ENCODE measurements at places on chromosomes 3 and 15.

DNA sequence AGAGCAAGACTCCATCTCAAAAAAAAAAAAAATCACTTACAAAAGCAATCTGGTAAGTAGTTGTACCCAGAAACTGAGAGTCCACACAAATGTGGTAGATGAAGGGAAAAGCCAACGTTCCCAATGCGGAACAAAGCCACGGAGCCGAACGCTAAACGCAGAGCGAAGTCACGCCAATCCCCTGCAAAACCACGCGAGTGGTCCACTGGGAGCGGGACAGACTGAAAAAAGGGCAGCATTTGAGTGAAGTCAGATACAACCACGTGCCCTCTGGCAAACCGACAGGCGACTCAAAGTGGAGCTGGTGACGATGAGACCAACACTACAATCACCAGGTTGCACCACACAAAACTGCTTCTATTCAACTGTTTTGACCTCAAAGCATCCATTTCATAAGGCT, 246.1 kb upstream of the LYSMD4 start:
- no peak for DNase-seq

DNA sequence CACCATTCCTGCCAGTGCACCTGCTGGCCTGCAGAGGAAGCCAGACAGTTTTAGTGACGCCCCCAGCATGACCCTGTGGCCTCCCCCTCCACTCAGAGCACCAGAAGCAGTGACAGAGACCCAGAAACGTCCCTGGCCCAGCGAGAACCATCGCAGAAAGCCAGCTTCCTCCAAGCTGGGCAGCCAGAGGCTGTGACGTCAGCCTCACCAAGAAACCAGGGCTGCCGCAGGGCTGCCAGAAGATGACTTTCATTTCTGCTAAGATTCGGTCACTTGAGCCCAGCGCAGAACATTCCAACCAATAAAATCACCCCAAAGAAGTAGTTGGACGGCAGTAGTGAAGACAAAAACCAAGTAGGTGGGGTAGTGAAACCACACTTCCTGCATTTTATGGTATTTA, 29.6 kb upstream of the RPL32 start:
- no peak for DNase-seq

DNA sequence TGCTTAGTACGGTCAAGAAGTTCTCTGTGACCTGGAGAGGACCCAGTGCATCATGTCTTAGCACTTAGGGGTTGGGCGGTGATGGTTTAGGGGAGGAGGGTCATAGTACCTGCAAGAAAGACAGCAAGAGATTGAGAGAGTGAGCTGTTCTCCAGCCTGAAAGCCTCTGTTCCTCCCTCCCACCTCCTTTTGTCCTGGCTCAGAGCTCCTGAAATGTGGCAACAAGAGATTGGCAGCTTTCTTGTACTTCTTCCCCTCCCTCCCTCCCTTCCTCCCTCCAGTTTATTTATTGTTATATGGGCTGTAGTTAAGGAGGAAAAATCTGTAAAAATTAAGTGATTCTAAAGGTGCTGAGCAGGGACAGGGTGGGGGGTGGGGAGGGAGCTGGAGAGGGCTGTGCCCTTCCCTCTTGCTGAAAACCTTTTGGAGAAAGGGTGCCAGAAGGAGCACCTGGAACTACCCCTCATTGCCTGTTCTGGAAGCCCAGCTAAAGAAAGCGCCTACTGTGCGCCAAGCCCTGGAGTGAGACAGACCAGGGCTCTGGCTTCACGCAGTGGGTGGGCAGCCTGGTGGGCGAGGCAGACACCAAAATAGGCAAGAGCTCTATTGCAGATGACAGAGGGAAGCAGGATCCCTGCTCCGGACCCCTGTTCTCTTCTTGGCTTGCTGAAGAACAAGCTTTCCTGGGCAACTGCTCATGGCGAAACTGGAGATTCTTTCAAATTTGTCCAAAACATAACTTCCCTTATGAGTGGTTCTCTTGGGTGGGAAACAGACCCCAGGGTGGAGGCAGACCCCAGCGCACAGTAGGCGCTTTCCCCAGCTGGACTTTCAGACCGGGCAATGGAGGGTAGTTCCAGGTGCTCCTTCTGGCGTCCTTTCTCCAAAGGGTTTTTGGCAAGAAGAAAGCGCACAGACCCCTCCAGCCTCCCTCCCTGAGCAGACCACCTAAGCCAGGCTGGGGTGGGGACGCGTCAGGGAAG, 35.6 kb downstream of the LINGO1 start:
- DNase-seq, result no peak

DNA sequence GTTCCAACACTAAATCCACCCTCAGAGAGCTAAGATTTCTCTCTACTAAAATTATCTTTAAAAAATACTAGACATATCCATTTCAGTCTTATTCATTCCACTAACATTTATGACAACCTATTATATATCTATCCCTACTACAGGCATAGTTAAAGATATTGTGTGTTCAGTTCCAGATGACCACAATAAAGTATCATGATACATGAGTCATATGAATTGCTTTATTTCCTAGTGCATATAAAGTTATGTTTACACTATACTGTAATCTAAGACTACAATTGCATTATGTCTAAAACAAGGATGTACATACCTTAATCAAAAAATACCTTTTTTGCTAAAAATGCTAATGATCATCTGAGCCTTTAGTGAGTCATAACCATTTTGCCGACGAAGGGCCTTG, 19.4 kb downstream of the SHOX2 start:
- no peak for DNase-seq

GRCh38 chr3:122081543-122082247, 26.5 kb downstream of the CD86 start:
- DNase-seq, result no peak

DNA sequence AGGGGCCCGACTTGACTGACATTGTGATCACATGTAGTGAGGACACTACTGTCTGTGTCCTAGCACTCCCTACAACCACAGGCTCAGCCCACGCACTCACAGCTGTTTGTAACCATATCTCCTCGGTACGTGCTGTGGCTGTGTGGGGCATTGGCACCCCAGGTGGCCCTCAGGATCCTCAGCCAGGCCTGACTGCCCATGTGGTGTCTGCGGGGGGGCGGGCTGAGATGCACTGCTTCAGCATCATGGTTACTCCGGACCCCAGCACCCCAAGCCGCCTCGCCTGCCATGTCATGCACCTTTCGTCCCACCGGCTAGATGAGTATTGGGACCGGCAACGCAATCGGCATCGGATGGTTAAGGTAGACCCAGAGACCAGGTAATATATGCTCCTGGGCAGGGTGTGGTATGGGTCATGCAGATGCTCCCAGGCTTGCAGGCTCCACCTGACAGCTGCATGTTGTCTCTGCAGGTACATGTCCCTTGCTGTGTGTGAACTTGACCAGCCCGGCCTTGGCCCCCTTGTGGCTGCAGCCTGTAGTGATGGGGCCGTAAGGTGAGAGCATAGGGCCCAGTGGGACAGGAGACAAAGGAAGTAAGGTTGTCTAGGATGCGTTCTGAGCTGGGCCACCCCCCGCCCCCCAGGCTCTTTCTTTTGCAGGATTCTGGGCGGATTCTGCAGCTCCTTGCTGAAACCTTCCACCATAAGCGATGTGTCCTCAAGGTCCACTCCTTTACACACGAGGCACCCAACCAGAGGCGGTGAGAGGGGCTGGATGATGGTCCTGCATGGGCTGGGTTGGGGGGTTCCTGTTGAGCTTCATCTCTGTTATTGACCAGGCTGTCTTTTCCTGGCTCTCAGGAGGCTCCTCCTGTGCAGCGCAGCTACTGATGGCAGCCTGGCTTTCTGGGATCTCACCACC, 4.4 kb downstream of the DALRD3 start:
- peak; percentile 29 for DNase-seq

DNA sequence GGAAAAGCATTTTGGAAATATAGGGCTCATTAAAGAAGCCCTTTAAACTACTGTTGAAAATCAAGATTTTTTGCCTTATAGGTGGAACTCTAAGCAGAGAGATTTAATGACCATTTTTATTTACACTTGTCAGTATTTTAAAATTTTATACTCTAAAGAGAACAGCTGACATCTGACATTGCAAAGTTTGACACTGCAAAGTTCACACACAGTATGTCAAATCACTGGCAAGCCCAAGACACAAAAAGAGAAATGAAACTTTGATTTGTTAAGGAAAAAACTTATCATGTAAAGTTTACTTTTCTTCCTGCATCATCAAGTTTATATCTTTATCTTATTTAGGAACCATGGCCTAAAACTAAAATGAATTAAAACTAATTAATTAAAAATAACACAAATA, 40.2 kb downstream of the DPH6 start:
- DNase-seq, result no peak

GRCh38 chr3:163605915-163606314, 1472.4 kb downstream of the SI start:
- DNase-seq, result no peak

DNA sequence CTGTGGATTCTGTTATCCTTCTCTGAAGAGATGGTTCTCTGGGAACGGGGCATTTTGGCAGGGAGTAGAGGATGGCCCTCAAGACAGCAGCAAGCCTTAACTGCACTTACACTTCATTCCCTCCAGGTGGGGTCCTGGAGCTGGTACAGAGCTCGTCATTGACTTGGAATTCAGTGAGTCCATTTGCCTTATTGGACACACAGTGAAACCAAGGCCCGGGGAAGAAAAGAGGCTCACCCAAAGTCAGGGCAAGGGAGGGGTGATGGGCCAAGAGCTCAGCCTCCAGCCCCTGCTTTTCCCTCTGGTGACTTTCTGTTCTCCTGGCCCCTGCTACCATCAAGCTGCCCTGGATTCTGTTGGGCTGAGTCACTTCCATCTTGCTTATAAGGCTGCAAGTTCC, 125.6 kb downstream of the ETFA start:
- DNase-seq, result no peak

DNA sequence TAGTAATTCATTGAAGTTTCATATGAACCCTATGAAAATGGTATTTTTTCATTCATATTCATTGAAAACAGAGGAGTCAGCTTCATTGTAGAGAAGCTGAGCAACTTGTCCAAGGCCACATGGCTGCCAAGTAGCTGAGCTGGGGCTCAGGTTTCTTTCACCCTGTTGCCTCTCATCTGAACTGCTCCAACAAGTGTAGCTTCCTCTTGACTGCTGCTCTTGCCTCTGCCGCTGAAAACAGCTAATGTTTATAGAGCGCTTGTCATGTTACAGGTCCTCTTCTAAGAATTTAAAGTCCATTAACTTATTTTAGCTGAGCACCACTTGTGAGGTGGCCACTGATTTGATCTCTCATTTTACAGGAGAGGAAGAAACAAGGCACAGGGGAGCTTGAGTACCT, 81.1 kb downstream of the PDCD6IP start:
- DNase-seq, result no peak

DNA sequence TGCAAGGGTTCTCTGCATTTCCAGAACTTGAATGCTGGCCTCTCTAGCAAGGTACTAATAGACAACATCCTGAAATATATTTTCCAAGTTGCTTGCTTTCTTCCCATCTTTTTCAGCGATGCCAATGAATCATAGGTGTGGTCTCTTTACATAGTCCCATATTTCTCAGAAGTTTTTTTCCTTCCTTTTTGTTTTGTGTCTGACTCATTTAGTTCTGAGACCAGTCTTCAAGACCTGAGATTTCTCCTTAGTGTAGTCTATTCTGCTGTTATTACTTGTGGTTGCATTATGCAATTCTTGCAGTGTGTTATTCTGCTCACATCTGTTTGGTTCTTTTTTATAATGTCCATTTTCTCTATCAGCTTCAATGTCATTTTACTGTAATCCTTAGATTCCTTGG, 1265.0 kb upstream of the ALCAM start:
- no peak for DNase-seq

- DNase-seq, result no peak
These were observed 410.8 kb upstream of the MCTP2 start for GRCh38 chr15:93820566-93820965.

Measured in effector memory CD4-positive, alpha-beta T cell (primary cell).